ENCODE measurements at places on chromosomes 13 and 19. TPM values are rescaled to one million over a fixed set of nuclear protein-coding genes. Genes with fewer than 3 reads are reported as not detected.

SOHLH2 gene
- polyA plus RNA-seq, result 4.5 TPM

DKKL1 gene
- polyA plus RNA-seq, result 3.6 TPM

RASIP1 gene
- polyA plus RNA-seq, result 29.8 TPM

MRI1 gene
- 42.2 TPM for polyA plus RNA-seq

NOTCH3 gene
- polyA plus RNA-seq, result 127 TPM

ICAM4 gene
- 11.9 TPM for polyA plus RNA-seq

CACNG6 gene
- polyA plus RNA-seq, result 0.43 TPM

PPP1R13L gene
- 20.0 TPM for polyA plus RNA-seq

CGB1 gene
- polyA plus RNA-seq, result not detected

HSH2D gene
- polyA plus RNA-seq, result 2.4 TPM

ZNF177 gene
- 15.6 TPM for polyA plus RNA-seq

NLRP5 gene
- polyA plus RNA-seq, result not detected

KLK14 gene
- 0.31 TPM for polyA plus RNA-seq

STARD13 gene
- polyA plus RNA-seq, result 24.6 TPM

HIPK4 gene
- polyA plus RNA-seq, result 0.17 TPM

EHD2 gene
- polyA plus RNA-seq, result 94.7 TPM

LILRA1 gene
- polyA plus RNA-seq, result 0.54 TPM

PSG3 gene
- polyA plus RNA-seq, result not detected

B3GNT8 gene
- 4.0 TPM for polyA plus RNA-seq
